ENCODE measurements at places on chromosomes 7 and 10. TPM values are rescaled to one million over a fixed set of nuclear protein-coding genes. Genes with fewer than 3 reads are reported as not detected.

- no peak for DNase-seq
Observed at GRCh38 chr10:119153661-119154060, 11.9 kb downstream of the SFXN4 start.

DNA sequence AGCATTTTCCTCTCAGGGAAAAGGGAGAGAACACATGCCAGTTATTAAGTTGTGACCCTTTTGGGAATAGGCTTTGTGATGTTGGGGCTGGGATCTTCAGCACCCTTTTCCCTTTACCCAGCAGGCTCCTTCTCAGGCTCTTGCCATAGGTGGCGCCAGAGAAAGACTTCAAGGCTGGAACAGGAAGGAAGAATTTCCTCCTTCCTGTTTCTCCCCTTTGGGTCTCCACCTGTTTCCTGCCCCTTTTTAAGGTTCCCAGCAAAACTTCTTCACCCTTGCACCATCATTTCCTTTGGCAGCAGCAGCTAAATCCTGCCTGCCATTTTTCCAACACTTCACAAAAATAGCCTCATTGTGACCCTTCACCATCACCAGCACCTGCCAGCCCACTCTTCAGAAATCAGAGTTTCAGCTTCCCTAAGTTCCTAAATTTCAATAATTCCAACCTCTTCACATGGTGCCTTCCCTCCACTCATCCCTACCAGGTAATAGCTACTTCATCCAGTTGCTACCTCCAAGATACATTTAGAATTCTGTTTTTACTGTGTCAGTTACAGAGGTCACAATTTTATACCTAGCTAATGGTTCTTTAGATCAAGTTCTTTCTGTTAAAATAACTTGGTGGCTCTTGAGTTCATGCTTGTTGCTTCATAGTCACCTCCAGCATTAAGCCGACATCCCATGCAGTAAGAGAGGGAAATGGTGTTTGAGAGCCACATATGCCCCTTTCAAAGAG is 22.4 kb upstream of the FOXK1 start:
- no peak for DNase-seq

DNA sequence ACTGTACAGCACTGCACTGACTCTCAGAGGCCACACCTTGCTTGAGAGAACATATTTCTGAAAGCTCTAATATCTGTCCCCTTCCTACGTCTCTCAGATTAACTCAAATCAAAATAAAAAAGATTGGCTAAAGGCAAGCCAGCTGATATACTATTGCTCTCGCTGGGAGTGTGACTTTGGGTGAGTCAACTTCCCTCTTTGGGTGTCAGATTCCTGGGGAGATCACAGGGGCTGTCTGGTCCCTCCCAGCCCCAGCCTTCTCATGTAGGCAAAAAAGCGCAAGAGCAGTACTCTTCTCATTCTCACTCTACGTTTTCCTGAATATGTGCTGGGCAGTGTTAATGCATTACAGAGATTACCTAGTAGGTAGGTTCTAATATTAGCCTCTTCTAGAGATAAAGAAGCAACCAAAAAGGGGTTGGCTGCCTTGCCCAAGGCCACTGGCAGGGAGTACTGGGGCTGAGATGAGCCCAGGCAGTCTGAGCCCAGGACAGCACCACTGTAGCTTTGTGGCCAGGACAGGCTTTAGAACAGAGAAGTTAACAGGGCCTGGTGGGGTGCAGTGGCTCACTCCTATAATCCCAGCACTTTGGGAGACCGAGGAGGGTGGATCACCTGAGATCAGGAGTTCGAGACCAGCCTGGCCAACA is 9.1 kb upstream of the DENND2A start:
- no peak for DNase-seq

GRCh38 chr10:22271786-22272185 is 44.4 kb upstream of the COMMD3 start:
- no peak for DNase-seq

DNA sequence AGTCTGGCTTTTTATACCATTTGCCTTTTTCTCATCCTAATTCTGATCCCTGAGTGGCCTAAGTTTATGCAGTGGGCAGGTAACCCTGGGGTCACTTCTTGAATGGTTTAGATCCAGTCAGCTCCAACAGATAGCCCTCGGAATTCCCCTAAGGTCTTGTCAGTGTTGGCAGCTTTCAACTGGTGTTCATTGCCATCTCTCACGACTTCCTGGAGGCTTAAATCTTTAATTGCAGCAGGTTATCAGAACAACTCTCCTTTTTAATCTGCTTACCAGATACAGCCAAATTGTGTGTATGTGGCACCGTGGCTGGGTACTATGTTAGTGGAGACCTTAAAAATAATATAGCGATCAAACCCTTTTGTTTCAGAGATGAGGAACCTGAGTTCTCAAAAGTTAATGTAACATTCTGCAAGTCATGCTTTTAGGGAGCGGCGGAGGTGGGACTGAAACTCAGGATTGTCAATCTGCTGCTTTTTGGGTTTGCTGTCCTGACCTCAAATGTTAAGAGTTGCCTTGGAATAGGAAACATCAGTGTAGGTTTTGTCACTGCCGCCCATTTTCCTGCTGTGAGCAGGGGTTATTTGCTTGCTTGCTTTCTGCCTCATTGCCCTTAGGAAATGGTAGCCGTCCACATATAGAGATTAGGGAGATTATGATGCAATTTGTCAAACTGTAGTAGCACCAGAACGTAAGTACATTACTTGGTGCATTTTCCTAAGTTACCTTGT is 818 bp downstream of the DLD start:
- no peak for DNase-seq

DNA sequence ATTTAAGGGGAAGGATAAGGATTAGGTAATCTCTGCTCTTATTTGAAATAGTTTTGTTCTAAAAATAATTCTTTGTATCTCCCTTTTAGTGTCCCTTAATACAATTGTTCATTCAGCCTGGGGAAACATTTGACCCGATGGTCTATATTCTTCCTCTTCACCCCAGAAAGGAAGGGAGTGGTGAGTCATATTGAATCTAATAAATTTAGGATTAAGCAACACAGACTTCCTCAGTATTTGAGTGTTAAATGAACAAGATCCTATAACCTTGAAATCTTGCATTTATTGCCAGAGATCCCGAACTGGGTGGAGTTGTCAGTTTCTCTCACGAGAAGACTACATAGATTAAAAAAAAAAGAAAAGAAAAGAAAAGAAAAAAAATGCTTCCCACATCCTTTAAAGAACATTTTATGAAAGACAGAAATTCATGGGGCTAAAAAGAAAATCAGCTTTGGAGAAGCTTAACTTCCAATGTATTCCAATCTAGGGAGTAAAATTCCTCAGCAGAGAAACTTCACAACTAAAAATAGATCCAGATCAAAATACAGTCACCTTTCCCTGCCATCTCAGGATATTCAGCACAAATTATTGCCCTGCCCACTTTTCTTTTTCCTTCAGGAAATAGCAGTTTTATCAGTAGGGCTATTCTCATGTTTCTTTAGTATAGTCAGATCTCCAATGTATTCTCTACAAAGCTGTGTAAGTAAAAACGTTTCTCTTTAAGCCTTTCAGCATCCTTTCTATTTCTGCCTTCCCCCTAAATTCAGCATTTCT is 82.2 kb downstream of the SEMA3D start:
- no peak for DNase-seq

The COL13A1 gene
- 8.7 TPM for polyA plus RNA-seq

The C10orf62 gene
- polyA plus RNA-seq: 0.11 TPM

The CABCOCO1 gene
- 0.19 TPM for polyA plus RNA-seq

The NACAD gene
- polyA plus RNA-seq: 4.4 TPM

The ZPBP gene
- not detected for polyA plus RNA-seq
